ENCODE measurements at places on chromosomes 1 and 21. TPM values are rescaled to one million over a fixed set of nuclear protein-coding genes. Genes with fewer than 3 reads are reported as not detected.

Gene SERTAD4
- total RNA-seq, result not detected

Gene MAP3K21
- 5.6 TPM for total RNA-seq

Gene STIL
- 31.3 TPM for total RNA-seq

Gene DISP1
- total RNA-seq, result 0.81 TPM

Gene CFAP107
- not detected for total RNA-seq

All from activated CD4-positive, alpha-beta memory T cell treated with anti-CD3 and anti-CD28 coated beads for 36 hours (primary cell).